ENCODE measurements at places on chromosomes 7 and 10.

DNA sequence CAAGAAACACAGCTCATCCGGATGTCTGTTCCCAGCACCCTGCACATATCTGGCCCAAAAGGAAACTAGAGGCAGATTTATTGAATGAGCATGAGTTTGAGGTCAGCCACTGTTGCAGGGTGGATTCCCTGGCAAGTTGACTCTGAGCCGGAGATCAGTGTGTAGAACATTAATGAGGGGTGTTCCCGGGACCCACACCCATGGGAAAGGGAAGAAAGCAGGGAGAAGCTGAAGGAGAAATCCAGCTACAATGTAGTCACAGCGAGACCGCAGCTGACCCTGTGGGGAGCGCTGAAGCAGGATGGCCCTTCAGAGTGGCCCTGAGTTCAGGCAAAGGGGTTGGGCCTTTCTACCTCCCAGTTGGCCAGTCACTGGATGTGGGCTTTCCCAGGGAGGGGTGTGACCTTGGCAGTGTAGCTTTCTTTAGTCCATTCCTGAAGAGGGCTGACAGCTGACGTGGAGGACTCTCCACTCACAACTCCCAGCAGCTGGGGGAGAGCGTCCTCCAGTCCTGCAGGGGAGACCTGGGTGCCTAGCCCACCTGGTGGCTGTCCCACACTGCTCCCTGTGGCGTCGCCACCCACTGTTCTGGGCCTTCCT is 324.2 kb upstream of the ZMIZ1 start:
- no peak for DNase-seq

DNA sequence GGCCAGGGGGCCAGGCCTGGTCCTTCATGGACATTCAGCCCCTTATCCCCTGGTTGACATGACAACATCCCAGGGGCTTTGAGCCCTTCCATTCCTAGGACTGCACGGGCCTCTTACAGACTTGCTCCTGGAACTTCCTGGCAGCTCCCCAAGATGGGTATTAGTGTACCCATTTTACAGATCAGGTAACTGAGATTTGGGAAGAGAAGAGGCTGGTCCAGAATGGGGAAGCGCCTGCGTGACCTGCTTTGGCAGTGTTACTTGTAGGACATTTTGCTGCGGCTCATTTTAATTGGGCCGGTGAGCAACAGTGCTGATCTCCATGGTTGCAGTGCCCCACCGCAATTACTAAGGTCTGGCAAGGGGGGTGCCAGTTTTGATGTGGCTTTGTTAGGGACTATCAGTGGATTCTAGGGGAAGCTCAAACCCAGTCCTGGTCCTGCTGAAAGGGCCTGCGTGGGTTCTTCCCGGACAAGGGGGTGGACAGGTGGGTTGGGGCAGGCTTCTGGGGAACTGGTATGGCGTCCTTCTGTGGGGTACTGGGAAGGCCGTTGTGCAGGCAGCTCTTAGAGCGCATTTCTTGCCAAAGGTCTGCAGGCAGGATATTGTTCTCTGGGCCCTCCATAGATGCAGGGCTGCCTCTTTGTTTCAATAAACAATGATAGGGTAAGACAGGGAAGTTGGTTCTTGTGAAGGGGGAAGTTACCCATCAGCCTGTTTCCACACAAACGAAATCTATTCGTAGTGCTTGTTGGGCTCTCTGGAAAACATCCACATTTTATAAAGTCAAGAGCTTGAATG is 137.6 kb downstream of the RGS10 start:
- DNase-seq = no peak

GRCh38 chr10:2933071-2933470 is 134.3 kb upstream of the PFKP start:
- no peak for DNase-seq

DNA sequence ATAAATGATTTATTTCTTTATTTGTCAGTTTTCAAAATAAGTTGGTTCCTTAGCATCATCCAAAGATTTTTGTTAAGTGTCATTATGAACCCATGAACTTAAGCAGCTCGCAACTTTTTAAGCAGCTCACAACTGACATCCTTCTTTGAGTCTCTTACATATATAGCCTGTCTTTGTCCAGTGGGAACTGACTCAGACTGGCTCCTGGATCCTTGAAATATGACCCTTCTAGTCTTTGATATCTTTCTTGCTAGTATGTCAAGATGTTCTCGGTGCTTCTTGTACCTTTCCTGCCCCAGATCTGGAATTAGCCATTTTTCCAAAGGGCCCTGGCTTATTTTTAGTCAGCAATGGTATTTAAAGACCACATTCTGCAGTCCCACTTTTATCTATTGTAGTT is 53.9 kb upstream of the ARID5B start:
- DNase-seq = no peak

GRCh38 chr7:30253796-30254165 is 30.6 kb upstream of the ZNRF2 start:
- no peak for DNase-seq

DNA sequence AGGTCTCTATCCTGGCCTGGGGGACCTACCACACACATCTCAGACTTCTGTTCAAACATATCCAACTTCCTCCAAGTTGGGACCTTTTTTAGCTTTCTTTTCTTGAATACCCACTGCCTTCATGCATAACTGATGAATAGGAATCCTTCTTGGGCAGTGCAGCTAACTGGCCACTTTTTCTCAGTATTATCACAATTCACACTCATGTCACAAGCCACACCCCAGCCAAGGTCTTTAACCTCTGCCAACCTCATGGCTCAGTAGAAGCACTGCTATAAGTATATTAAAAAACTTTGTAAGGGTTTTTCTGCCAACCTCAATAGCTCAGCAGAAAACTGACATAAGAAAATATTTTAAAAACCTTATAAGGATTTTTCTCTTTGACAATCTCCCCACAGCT is 44.5 kb downstream of the HHEX start:
- DNase-seq = no peak

DNA sequence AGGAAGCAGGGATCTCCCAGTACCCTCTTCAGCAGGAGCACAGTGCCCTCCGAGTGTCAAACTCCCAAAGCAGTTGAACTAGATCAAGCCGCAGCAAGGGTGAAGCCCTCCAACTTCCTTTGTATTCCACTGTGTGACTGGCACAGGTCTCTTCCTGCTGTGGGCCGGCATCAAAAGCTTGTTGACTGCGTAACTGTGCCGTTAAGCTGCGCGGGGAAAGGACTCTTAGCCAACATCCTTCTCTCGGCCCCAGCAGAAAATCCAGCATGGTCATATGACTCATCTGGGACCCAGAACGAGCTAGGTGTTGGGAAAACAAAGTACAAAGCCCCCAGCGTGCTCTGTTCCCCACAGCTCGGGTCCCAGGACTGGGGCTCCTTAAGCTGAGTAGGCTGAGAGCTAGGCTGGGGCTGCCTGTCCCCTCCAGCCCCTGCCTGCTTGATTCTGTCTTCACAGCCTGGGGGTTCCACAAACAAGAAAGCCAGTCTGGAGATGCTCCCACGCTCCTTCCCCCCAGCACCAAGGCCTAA is 52.2 kb downstream of the COL17A1 start:
- DNase-seq = no peak

DNA sequence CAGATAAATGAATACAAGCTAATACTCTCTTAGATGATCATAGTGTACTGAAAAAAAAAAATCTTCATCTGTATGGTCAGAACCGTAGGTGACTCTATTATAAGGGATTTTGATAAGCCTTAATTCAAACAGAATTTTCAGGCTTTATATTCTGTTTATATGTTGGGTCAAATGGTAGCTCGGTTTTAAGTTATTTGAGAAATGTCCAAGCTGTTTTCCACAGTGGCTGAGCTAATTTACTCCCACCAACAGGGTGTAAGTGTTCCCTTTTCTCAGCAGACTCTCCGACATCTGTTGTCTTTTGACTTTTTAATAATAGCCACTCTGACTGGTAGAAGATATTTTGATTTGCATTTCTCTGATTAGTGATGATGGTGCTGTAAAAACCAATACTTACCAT is 328.8 kb upstream of the MAGI2 start:
- no peak for DNase-seq

- peak; percentile 54 for DNase-seq
Observed at GRCh38 chr10:100346351-100346764, 675 bp upstream of the SCD start.

DNA sequence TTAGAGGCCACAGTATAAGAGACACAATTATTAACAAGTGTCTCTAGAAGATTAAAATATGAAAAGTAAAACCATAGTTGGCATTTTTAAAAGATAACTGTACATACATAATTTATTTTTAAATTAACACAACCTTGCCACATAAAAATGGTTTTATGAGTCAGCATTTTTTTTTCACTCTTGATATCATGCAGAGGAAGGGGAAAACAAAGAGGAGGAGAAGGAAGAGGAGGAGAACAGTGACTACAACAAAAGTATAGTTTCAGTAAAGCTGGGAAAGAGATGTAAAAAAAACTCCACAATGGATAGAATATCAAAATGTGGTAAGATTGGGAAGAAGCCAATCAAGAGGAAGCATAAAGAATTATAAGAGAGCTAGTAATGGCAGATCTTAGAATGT is 34.0 kb downstream of the CH25H start:
- DNase-seq = no peak

DNA sequence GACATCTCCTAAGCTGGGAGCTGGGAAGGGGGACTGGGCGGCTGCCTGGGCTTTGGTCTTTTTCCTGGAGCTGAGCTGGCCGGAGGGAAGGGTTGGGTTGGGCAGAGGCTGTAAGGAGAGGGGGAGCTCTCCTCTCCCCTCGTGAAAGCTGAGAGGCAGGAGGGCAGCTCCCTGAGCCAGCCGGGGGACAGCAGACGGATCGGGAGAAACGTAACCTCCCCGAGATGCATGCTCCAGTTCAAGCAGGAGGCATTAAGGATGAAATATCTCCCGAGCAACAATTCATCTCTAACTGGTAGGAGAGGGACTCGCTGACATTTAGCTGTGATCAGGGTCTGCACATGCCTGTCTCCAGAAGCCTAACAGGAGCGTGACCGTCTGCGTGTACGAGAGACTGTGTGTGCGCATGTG is 19.9 kb upstream of the LBX1 start:
- no peak for DNase-seq

- DNase-seq = no peak
Observed at GRCh38 chr7:97801108-97801507, 69.2 kb downstream of the TAC1 start.

DNA sequence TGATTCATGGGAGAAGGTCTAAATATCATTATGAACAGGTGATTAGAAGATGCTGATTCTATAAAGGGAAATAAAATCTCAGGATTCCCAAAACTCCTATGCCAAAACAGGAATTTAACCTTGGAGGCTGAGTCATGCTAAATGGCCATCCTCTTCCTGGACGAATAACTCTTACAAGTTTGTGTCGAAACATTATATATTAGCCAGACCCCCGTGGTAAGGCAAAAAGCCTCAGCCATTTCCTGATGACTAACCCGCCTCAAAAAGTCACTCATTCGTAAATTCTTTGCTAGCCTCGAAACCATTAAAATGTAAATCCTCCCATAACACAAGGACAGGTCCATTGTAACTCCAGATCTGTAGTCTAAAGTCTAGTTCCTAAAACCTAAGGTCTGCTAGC is 32.0 kb downstream of the CUL2 start:
- DNase-seq = no peak
